Breast epithelium (tissue), 4 donors: ENCODE measurements at places on chromosomes 3 and 15.

DNA sequence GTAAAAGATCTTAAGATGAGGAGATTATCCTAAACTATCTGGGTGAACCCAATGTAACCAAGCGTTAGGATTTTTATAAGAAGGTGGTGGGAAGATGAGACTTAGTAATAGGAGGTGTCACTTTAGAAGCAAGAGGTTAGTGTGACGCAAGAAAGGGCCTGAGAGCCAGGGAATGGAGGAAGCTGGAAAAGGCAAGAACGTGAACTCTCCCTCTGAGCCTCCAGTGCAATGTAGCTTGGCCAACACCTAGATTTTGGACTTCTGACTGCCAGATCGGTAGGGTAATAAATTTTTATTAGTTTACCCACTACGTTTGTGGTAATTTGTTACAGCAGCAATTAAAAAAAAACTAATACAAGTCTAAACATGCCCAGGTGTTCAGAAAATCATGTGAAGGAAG is 20.8 kb upstream of the CNTN6 start:
- no peak for DNase-seq
- no peak overlapping the region for H3K4me3 ChIP-seq
- no peaks in the 10 kb centered on the region for H3K4me1 ChIP-seq
- H3K27me3 ChIP-seq = no peaks in the 10 kb centered on the region

- no peak overlapping the region for H3K27ac ChIP-seq
- no peaks in the 10 kb centered on the region for H3K4me1 ChIP-seq
- H3K36me3 ChIP-seq = no peaks in the 10 kb centered on the region
- no peak for DNase-seq
Measured at GRCh38 chr3:157921811-157922210, 184.4 kb downstream of the SHOX2 start.

- no peaks in the 10 kb centered on the region for H3K4me1 ChIP-seq
- H3K27me3 ChIP-seq = no peaks in the 10 kb centered on the region
- no peak for DNase-seq
- H3K36me3 ChIP-seq = peaks cover 4% of the 10 kb centered on the region
Measured at GRCh38 chr3:195537995-195538394, 5.1 kb downstream of the PPP1R2 start.

DNA sequence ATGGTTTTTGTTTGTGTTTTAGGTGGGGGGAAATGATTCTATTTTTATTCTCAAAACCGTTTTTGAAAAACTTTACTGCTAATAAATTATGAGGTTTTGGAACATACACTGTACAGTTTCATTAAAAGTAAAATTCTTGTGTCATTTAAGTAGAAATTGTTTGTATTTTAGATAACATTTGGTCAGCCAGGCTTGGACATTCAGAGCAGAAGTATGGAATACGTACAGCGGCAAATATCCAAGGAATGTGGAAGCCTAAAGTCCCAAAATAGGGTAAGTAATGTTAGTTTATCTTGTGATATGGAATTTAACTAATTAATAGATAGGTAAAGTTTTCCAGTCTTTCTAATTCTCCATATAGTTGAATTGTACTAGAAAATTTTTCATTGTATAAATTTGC is 96.6 kb downstream of the SPRED1 start:
- H3K4me1 ChIP-seq = no peaks in the 10 kb centered on the region

GRCh38 chr3:73572368-73572767 is 52.4 kb downstream of the PDZRN3 start:
- no peak overlapping the region for H3K27ac ChIP-seq
- H3K27me3 ChIP-seq = no peaks in the 10 kb centered on the region
- no peaks in the 10 kb centered on the region for H3K4me1 ChIP-seq
- DNase-seq = no peak
- H3K36me3 ChIP-seq = no peaks in the 10 kb centered on the region
- no peak overlapping the region for H3K4me3 ChIP-seq

- H3K36me3 ChIP-seq = no peaks in the 10 kb centered on the region
- DNase-seq = no peak
- no peak overlapping the region for H3K4me3 ChIP-seq
- peaks cover 6% of the 10 kb centered on the region for H3K4me1 ChIP-seq
- H3K27me3 ChIP-seq = no peaks in the 10 kb centered on the region
- no peak overlapping the region for H3K27ac ChIP-seq
Measured at GRCh38 chr15:56351353-56351752, 13.9 kb upstream of the TEX9 start.

GRCh38 chr15:55279746-55280351 is 9.8 kb downstream of the RAB27A start:
- no peaks in the 10 kb centered on the region for H3K36me3 ChIP-seq
- no peaks in the 10 kb centered on the region for H3K27me3 ChIP-seq
- no peak overlapping the region for H3K4me3 ChIP-seq
- no peaks in the 10 kb centered on the region for H3K4me1 ChIP-seq
- peak overlapping the region; percentile 29 for H3K27ac ChIP-seq

- no peak overlapping the region for H3K4me3 ChIP-seq
- no peaks in the 10 kb centered on the region for H3K36me3 ChIP-seq
- H3K4me1 ChIP-seq = no peaks in the 10 kb centered on the region
- H3K27me3 ChIP-seq = no peaks in the 10 kb centered on the region
- no peak overlapping the region for H3K27ac ChIP-seq
Measured at GRCh38 chr3:50447290-50447840, 56.1 kb downstream of the CACNA2D2 start.

- peak; percentile 71 for DNase-seq
- H3K27ac ChIP-seq = peak overlapping the region; percentile 97
- no peaks in the 10 kb centered on the region for H3K36me3 ChIP-seq
- no peaks in the 10 kb centered on the region for H3K27me3 ChIP-seq
Measured at GRCh38 chr3:53845103-53845880, 927 bp downstream of the CHDH start.

- H3K4me1 ChIP-seq = no peaks in the 10 kb centered on the region
- DNase-seq = no peak
- no peak overlapping the region for H3K27ac ChIP-seq
- H3K36me3 ChIP-seq = no peaks in the 10 kb centered on the region
- no peak overlapping the region for H3K4me3 ChIP-seq
- no peaks in the 10 kb centered on the region for H3K27me3 ChIP-seq
Measured at GRCh38 chr3:136456196-136456595, 206.1 kb downstream of the PCCB start.

- H3K27me3 ChIP-seq = no peaks in the 10 kb centered on the region
- DNase-seq = no peak
- no peak overlapping the region for H3K27ac ChIP-seq
- H3K36me3 ChIP-seq = no peaks in the 10 kb centered on the region
- no peaks in the 10 kb centered on the region for H3K4me1 ChIP-seq
Measured at GRCh38 chr3:48140936-48141603, 47.1 kb downstream of the CDC25A start.

DNA sequence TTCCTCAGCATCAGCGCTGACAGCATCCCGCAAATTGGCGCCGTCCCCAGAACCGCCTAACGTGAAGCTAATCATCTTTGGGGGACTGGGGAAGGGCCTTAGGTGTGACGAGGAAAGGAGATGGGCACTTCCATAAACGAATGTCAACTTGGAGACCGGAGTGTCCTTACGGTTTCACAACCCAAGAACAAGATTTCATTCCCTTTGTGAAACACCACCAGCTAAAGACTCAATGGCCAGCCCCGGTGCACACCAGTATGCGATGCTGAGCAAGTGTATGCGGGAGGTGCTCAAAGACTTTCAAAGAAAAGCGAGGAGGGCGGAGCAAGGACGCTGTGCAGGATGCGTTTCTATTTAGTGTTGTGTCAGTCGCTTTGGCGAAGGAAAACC is 759 bp upstream of the TTBK2 start:
- H3K4me3 ChIP-seq = peak overlapping the region; percentile 99
- peaks cover 7% of the 10 kb centered on the region for H3K4me1 ChIP-seq
- H3K27ac ChIP-seq = peak overlapping the region; percentile 90
- no peaks in the 10 kb centered on the region for H3K36me3 ChIP-seq
- no peak for DNase-seq

DNA sequence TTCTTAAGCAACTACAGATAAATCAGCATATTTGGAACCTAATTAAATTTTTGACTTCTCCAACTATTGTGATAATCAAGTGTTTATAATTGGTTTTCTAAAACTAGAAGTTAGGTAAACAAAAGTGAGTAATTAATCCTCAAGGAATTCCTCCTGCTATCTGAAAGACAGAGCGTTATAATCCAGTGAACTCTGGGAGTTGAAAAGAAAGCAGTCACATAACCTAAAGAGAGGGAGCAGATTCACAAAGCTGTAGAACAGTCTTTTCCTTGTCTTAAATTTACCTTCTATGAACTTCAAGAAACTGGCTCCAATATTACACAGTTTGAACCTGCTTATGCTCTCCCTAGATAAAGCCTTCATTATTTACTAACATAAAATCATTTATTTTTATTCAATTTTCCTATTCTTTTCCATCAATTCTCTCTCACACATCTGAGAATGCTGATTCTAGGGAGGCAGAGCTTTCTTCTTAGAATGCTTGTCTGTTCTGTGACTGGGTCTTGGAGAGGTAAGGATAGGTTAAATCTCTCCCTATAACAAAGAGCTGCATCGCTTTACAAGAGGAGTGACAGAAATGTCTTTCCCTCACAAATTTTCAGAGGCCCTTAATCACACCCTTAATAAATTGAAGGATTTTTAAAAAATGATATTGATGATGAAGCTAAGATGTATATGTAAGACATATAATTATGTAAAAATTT is 132.8 kb downstream of the TUSC7 start:
- DNase-seq = no peak
- H3K27me3 ChIP-seq = no peaks in the 10 kb centered on the region
- no peaks in the 10 kb centered on the region for H3K4me1 ChIP-seq
- H3K36me3 ChIP-seq = no peaks in the 10 kb centered on the region

DNA sequence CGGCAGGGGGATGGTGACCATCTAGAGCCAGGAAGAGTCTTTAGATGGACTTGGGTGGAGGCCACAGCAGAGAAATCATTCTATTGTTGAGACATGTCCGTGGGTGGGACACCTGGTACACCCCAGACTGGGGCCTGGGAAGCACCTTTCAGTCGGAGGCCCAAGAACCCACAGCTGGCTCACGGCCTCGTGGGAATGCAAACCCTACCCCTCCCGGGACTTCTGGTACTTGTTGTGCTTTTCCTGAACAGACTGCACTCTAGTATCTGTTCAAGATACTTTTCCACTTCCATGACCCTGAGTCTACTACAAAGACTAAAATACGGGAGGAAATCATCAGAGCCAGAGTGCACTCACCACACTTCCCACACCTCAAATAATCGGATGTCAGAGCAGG is 60.7 kb downstream of the BDH1 start:
- peak overlapping the region; percentile 33 for H3K27ac ChIP-seq
- no peak overlapping the region for H3K4me3 ChIP-seq
- H3K36me3 ChIP-seq = no peaks in the 10 kb centered on the region
- H3K27me3 ChIP-seq = no peaks in the 10 kb centered on the region

DNA sequence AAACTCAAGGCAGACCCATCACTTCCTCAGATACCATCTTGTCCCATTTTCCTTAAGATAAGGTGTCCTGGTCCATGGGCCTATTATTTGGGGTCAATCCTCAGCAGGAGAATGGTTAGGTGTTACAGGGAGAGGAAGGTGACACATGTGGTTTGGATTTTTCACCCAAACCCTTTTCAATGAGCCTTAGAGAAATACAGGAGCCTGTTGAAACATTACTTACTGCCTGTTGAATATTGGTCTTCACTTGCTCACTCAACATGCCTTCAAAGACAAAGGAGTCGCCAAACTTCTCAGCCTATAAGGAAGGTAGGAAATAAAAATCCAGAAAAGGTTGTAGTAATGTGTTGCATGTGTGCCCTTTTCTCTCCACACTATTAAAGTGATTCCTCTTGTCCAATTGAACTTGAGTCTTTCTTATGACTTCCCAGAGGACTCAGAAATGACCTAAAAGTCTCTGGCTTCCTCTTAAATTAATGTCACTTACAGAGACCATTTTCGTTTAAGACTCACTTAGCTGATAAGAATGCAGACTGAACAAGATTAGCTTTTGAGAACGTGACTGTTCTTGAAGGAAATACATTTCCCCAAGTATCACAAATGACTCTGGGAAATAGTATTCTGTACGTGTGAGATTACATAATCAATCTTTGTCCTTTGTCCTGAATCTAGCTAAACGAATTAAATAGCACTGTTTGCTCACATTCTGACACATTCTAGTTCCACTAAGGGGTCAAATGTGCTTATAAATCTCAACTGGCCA is 17.8 kb downstream of the SUMF1 start:
- H3K4me1 ChIP-seq = no peaks in the 10 kb centered on the region
- no peak overlapping the region for H3K4me3 ChIP-seq
- DNase-seq = no peak
- H3K27me3 ChIP-seq = no peaks in the 10 kb centered on the region
- H3K27ac ChIP-seq = no peak overlapping the region
- no peaks in the 10 kb centered on the region for H3K36me3 ChIP-seq

DNA sequence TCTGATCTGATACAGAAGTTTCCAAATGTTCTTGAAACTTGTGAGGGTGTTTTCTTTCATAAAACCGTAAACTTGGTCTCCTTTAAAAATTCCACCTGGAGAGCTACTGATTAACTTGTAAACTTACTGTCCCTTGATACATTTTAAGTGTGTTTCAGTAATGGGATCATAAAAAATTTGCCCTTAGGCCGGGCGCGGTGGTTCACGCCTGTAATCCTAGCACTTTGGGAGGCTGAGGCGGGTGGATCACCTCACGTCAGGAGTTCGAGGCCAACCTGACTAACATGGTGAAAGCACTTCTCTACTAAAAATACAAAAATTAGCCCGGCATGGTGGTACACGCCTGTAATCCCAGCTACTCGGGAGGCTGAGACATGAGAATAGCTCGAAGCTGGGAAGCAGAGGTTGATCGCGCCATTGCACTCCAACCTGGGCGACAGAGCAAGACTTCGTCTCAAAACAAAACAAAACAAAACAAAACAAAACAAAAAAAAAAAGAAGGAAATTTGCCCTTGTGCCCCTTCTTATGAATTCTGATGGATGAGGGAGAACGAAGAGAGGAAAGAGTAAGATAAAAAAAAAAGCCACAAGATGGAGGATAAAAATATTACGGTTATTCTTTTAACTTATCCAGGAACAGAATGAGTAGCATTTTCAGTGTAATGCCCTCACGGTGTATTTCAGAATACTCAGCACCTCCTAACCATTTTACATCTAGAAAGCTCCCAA is 32.1 kb upstream of the AP4E1 start:
- H3K4me1 ChIP-seq = peaks cover 3% of the 10 kb centered on the region
- H3K27me3 ChIP-seq = no peaks in the 10 kb centered on the region
- no peaks in the 10 kb centered on the region for H3K36me3 ChIP-seq

DNA sequence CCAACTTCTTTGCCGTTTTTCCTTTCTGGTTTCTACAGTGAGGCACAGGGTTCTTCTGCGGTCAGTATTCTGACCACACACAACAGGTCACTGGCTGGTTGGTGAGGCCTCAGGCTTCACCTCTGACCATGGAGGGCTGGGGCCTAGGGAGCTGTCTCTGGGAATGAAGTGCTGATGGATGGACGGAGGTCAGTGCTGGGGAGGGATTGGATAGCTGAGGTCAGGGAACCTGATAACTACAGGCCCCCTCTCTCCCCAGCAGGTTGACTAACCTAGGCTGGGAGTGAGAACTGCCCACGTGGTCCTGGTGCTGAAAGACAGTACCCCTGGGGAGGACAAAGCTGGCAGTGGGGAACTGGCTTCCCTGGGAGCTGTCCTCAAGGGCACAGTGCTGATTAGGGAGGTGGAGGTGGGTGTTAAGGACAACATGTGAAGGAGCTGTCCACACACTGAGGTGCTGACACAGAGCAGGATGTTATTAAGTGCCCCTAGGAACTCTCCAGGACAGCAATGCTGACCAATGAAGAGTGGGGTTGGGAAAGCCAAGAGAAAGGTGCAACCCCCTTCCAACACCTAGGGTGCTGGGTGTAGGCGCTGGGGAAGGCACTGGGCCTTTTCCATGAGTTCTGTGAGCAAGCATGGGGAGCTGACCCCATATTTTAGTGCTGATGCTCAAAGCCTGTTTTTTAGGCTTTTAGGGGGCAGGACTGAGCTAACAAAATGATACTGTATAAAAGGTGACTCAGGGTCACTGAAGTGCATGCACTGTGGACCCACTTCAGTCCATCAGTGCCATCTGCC is 45.2 kb downstream of the ATP2B2 start:
- peak; percentile 19 for DNase-seq
- H3K27ac ChIP-seq = no peak overlapping the region
- H3K4me3 ChIP-seq = no peak overlapping the region
